ENCODE measurements at places on chromosomes 5 and 9.

- DNase-seq, result no peak
These were observed 124.7 kb downstream of the PAPPA start for GRCh38 chr9:116278326-116278725.

DNA sequence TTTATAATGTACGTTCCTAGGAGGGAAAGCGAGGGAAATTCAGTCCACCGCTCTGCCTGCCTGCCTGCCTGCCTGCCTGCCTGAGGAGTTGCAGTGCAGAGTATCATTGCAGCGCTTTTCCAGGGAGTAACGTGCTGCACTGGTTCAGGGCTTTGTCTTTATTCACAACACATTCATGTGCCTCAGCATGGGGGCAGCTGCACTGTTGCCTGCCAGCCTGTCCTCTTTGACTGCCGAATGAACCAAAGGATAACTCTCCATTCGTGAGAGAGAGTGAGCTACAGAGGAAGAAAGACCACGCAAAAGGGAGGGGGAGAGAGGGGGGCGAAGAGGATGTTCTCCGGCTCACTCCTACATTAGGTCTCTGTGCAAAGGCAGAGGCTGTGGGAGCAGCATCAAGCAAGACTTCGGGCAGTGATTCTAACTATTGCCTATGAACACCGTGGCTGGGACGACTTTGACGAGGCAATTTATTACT is 791.2 kb downstream of the MAT2B start:
- DNase-seq, result no peak

- DNase-seq, result no peak
These were observed 58.6 kb downstream of the ENC1 start for GRCh38 chr5:74581988-74582365.

GRCh38 chr9:114746591-114747346 is 59.1 kb downstream of the TNFSF15 start:
- DNase-seq, result no peak

GRCh38 chr9:35918780-35919179 is 9.5 kb downstream of the SPAAR start:
- DNase-seq, result no peak

- DNase-seq, result no peak
These were observed 720.5 kb downstream of the TLE4 start for GRCh38 chr9:80292231-80292630.

DNA sequence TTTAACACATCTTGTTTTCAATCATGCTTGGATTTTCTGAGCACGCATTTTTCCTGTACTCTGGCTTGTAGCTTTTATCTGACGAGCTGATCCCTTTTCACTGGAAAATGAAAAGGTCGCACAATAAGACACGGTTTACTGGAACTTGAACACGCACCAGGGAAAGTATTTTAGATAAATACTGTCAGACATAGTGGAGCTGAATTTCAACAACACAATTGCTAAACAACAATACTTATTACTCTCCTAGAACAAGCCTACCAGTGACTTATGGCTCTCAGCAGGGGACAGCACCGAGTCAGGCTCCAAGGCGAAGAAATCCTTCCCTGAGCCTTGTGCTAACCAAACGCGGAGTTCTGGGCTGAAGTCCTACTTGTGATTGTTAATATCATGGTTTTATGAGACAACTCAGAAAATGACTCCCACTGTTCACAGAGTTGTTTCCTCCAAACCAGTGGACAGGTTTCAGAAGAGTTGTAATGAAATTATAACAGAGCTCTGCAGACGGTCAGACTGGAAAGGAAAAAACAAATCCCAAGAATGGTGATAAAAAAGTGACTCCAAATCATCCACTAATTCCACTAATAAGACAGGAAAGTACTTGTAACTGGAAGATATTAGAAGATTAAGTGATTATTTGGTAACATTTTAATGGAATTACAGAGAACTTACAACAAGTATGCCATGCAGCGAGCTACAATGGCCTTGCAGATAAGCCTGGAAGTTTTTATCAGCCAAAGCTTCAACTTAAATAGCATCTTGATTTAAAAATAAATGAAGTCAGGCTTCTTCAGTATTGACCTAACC is 359.6 kb downstream of the EBF1 start:
- no peak for DNase-seq

DNA sequence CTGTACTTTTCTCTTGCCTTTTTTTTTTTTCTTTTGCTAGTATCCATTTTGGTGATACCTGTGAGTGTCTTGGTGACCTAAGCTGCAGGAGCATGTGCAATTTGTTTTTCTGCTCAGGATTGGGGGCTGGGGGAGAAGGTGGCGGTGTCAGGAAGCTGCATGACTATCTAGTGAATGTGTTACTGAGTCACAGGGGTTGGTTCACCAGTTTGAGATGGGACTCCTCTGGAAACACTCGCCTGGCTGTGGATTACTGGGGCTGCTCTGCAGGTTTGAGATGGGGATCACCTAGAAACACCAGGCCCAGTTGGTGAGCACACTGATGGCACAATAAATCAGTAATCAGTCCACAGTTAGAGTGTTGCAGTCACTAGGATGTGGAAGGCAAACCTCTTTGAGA is 447.9 kb downstream of the SPATA31D1 start:
- no peak for DNase-seq

DNA sequence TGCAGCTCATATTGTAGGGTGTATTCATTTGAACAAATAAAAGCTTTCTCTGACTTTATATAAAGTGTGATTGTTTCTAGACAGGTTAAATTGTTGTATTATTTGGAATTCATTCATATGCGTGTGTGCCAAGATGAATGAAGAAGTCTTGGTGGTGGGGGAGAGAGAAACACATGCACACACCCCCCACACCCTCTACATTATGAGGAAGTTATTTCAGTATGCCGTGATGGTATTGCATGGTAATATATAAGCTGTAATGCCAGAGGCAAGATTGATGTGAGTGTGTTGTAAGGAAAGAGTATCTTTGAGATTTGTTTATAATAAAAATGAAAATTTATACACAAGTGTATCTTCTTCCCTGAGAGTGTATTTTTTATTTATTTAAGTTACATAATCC is 71.0 kb downstream of the IPO11 start:
- no peak for DNase-seq

GRCh38 chr5:68369457-68370125 is 154.0 kb downstream of the PIK3R1 start:
- no peak for DNase-seq

GRCh38 chr5:93589152-93589828 is 6.3 kb downstream of the NR2F1 start:
- no peak for DNase-seq

DNA sequence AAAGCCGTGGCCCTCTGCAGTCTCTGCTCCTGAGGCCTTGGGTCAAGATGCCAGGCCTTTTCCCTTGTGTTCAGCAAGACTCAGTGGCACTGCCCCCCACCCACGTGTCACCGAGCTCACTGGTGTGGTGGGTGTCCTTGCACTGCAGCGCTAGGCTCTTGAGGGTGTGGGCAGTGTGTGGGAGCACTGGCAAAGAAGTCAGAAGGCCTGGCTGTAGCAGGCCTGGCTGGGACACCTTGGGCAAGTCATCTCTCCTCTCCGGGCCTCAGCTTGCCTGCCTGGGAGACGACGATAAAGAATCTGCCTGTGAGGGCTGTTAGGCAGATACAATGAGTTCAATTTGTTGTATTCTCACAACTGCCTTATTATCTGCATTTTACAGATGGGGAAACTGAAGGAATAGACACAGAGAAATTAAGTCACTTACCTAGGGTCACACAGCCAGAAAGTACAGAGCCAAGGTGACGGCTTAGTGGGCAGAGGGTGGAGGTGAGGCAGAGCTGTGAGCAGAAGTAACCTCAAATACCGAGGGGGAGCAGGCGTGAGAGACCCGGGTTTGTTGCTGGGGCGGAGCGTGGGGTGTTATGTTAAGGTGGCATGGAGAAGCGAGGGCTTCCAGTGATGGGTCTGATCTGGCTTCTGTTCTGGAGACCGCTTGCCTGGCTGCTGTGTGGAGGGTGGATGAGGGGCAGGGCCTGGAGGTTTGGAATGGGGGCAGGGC is 1.4 kb downstream of the TSPAN17 start:
- DNase-seq, result no peak

DNA sequence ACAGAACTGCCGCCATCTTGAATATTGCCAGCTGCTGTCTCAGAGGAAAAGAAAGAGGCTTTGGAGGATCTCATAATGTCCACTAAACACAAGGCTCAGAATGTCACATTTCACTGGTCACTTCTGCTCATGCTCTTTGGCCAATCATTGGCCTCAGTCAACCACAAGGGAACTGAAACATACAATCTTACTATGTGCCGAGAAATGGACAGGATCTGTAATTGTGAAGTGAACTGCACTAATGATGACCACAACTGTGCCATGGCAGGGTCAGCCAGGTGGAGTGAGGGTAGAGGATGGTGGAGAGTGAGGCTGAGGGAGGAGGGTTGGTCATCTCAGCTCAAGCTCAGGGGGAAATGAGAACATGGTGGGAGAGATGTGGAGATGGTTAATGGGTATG is 32.8 kb downstream of the GDNF start:
- DNase-seq, result no peak

DNA sequence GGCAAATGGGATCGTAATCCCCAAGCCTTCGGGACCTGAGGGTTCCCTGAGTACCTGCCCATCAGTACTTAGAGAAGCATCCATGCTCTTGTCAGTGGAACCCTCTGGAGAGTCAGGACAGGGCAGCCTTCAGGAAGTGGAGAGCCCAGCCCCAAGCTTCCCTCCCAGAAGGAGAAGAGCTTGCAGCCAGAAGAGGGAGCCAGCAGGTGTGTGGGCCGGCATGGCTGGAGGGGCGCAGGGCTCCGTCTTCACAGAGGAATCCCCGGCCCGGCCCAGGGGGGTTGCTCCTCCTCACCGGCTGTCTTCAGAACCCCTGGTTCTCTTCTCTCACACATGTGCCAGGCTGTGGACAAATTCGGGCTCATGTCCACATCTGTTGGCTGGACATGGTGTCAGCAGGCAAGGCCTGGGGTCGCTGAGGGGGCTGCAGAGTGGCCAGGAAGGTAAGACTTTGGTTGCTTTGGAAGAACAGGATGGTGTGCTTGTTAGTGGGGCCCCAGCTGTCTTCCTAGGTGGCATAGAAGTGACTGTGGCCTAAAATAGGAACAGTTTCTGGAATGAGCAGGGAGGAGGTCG is 58.9 kb upstream of the RXRA start:
- DNase-seq, result no peak

DNA sequence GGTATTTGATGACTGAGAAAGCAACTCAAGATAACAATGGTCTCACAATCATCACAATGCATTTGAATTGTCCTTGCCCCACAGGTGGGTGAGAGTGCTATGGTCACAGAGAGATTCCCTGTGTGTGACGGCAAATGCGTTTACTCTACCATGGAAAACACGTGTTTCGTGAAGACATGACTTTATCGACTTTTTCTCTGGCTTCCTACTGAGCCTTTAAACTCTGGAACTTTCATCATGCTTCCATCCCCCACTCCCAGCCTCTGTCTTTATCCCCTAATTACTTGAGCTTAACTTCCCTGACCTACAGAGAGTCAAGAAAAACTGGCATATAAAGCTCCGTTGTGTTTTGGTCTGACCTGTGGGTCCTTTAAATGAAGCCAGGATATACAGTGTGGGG is 414.1 kb upstream of the CLINT1 start:
- DNase-seq, result no peak

- no peak for DNase-seq
These were observed 27.4 kb upstream of the KCNMB1 start for GRCh38 chr5:170416526-170416925.

GRCh38 chr5:58731641-58732040 is 148.8 kb downstream of the RAB3C start:
- DNase-seq, result no peak

All from LoVo (cell line).